Left lobe of liver (tissue), 2 donors: ENCODE measurements at places on chromosomes 16 and 17. TPM values are rescaled to one million over a fixed set of nuclear protein-coding genes. Genes with fewer than 3 reads are reported as not detected.

GRCh38 chr16:65494080-65494479, 372.2 kb upstream of the CDH11 start:
- no peak for DNase-seq

DNA sequence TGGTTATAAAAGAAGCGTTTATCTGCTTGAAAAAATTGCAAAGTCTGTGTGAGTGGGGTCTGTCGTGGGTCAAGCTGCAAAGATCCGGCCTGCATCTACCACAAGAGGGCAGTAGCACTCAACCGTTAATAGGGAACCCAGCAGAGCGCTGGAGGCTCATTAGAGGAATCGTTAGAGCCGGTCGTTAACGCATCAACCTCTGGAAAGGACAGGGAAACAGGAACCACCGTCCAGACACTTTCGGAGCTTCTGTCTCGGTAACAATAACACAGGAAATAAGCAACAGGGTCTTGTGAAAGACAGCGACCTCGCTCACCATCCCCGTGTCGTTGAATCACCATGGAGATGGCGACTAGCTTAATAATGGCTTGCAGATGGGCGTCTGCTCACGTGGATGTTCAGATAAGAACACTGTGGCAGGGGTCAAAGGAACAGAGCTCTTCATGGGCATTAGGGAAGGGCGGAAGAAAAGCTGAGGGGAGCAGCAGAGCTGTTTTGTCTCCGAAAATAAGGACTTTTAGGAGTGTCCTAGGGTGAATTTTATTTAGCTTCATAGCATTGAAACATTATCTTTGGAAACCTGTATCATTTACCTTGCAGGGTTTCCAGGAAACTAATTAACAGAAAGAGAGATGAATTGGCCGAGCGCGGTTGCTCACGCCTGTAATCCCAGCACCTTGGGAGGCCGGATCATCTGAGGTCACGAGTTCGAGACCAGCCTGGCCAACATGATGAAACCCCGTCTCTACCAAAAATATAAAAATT, 11.9 kb upstream of the NSRP1 start:
- DNase-seq = peak; percentile 75

DNA sequence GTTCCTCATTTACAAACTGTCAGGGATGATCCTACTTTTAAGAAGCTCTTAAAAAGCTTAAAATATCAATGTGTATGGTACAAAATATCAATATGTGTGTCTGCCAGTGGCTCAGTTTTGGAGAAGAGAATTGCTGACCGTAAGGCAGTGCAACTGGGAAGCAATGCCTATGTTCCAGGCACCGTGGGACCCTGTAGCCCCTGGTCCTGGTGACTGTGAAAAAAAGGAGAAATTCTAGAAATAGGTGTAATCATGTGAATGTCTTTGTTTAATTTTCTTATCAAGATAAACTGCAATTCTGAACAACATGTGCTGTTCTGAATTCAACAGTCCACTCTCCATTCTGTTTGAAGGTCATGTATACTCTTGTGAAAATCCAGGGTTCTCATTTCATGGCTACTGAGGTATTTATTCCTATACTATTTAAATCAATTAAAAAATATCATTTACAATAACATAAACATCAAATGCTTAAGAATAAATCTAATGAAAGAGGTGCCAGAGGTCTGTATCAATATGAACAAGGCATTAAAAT, 9.4 kb upstream of the HP start:
- DNase-seq = no peak

SCARF1 gene
- 12.5 TPM for total RNA-seq

IGSF6 gene
- total RNA-seq = 2.8 TPM

DNA sequence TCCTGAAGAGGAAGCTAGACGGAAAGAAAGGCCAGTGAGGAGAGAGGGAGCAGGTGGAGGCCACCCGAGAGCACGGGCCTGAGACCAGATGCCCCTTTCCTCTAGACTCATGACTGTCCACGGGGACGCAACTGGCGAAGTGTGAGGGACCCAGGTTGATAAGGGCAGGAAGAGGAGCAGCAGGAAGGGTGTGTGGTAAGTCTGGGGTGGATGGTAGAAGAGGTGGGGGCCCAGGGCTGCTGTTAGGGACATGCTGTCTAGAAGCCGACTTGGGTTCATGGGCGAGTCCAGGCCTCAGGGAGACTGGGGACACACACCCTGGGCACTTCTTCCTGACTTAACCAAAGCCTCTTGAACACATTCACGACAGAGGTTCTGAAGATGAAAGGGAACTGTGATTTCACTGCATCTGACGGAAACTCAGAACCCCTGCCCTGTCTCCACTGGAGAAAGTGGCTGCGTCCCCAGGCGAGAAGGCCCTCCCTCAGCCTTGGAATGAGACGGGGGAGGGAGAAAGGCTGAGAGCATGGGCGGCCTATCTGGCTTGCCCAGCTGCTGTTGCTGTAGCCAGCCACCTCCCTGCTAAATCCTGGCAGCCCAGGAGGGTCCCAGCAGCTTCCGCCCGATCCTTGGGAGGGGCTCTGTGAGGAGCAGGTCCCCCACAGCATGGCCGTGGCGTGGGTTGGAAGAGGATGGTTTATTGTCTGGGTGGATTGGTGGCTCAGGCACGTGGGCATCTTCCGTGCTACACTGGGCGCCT, 6.0 kb downstream of the HIC1 start:
- DNase-seq = no peak

DNA sequence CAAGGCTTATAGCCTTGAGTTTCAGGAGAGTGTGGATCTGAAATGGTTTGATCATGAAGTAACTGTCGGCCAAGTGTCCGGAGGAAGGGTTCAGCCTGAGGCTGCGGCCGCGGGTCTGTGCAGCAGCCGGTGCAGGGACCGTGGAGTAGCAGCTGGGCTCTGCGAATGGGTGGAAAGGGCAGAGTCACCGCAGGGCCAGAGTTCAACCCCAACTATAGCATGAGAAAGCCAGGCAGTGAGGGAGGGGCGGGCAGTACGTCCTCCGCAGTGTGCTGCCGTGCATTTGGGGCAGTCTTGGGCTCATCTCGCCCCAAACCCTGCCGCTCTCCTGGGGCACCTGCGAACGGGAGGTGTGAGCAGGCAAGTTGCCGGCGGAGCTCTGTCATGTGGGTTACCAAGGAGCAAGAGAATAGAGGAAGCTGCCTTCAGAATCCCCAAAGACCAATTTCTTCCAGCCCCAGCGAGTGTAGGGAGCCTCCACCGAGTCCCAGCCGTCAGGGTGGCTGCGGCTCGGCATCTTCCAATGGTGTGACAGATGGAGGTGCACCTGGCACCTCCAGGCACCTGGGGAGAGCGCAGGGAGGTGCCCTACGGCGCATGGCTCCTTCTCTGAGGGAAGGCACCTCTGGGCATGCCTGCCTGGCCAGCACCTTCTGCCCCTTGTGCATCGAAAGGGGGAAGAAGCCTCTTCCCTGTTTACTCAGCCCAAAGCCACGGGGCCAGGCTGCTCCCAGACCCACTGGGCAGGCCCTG, 87.3 kb downstream of the RPA1 start:
- no peak for DNase-seq

PRSS27 gene
- 0.45 TPM for total RNA-seq
